ENCODE measurements at places on chromosomes 1 and 21. TPM values are rescaled to one million over a fixed set of nuclear protein-coding genes. Genes with fewer than 3 reads are reported as not detected.

DNA sequence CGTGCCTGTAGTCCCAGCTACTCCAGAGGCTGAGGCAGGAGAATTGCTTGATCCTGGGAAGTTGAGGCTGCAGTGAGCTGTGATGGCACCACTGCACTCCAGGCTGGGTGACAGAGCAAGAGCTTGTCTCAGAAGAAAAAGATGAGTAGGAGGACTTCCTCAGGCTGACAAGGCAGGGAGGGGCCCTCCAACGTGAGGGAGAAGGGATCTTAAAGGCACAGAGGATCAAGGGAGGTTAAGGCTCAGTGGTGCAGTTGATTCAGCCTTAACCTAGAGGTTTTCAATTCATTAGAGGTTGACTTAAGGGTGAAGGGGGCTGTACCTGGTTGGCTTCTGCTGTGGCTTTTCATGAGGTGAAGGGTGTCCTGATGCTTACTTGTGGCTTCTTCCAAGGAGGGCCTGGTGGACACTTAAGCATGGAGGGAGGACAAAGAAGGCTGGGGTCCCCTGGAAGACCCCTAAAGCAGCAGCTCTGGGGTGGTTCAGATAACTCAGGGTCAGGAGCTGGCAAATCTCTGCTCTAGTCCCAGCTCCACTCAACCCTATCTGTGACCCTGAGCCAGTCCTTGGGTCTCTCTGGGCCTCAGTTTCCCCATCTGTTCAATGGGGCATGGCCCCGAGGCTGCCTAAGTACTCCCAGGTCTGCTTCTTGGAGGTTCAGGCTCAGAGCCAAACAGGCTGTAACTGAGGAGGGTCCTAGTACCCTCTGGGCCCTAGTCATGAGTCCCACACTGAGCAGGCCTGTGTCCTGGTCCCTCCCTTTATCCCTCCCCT is 6.3 kb downstream of the EXTL1 start:
- no peak for DNase-seq

GRCh38 chr1:232868793-232869491 is 63.7 kb downstream of the MAP10 start:
- peak; percentile 35 for DNase-seq

- DNase-seq, result peak; percentile 55
Measured at GRCh38 chr1:161020509-161021164, at the start of gene F11R. F11R (minus strand) TSS chr1:161021152; CDS start chr1:161021073, 79 bp downstream.

DNA sequence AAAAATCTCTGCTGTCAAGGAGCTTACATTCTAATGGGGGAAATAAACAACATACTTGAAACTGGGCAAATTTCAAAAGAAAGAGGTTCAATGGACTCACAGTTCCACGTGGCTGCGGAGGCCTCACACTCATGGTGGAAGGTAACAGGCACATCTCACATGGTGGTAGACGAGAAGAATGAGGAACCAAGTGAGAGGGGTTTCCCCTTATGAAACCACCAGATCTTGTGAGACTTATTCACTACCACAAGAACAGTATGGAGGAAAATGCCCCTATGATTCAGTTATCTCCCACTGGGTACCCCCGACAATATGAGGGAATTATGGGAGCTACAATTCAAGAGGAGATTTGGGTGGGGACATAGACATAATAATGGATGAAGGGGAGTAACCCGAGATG is 226.4 kb downstream of the ZP4 start:
- no peak for DNase-seq

- no peak for DNase-seq
Measured at GRCh38 chr1:229249854-229250644, 20.9 kb upstream of the RAB4A start.

DNA sequence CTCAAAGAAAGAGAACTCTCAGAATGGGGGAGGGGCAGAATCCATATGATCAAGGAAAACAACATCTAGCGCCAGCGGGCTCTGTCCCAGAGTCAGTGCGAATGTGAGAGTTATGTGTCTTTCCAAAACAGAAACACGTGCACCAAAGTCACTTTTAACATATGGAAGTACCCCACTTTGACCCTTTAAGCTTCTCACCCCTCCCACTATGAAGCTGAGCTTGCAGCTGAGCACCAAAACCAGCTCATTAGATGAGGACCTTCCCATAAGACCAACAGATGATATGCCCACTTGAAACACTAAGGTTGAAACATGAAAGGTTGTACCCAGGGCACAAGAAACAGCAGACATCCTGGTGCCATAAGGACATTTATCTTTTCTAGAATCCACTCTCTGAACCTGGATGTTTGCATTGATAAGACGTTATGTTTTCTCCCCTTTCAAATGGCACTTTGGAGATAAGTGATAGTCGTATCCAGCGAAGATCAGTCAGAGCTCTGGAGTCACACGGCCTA is 171.0 kb downstream of the TGFBR3 start:
- DNase-seq, result no peak

GRCh38 chr1:156448134-156448967 is 52.2 kb downstream of the MEF2D start:
- DNase-seq, result no peak

GRCh38 chr1:60988891-60989290 is 93.5 kb upstream of the NFIA start:
- DNase-seq, result no peak

DNA sequence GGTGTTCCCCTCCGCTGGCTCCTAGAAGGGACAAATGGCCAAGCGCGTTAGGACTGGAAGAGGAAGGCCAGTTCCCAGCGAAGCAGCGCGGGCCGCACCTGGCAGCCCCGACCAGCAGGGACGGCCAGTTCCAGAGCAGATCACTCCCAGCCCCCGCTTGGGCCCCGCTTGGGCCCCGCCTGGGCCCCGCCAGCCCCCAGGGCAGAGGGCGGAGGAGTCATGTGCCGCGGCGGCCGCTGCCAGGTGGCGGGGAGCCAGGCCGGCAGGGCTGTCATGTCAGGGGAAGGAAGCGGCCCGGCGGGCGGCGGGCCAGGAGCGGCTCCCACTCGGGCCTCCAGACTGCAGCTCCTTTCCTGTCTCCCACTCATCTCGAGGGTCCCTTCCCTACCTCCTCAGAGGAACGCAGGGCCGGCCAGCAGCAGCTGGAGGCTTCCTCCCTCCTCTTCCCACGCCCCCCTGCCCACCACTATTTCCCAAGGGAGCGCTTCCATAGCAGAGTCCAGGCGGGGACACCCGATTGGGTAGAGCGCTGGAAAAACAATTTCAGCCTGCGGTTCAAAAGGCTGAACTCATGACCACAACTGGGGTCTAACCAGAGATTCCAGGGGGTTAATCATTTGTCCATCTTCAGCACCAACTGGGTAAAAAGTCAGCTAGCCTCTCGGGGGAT is 16.5 kb downstream of the ZNF697 start:
- peak; percentile 92 for DNase-seq

DNA sequence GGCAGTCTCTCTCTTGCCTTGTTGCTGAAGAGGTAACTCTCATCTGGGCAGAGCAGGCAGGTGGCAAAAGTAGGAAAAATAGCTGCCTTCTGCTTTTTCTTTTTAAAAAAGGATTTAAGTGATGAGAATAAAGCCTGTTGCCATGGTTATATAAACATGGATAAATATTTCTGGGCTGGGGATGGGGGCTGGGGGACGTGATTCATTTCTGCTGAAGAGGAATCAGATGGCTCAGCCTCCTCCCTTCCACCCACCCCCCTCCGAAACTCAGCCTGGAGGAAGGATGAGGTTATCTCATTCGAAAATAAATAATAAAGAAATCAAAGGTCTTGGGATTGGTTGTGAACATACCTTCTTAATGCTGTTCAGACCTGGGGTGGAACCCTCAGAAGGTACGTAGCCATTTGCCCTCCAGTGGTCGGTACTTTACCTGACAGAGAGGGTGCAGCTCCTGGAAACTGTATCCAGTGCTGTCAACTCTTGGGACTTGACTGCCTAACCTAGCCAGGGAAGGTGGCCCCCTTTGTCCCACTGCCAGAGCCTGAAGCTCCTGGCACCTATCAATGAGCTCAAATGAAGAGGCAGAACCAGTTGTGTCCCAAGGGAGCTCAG is 3.8 kb upstream of the INKA2 start:
- DNase-seq, result no peak

DNA sequence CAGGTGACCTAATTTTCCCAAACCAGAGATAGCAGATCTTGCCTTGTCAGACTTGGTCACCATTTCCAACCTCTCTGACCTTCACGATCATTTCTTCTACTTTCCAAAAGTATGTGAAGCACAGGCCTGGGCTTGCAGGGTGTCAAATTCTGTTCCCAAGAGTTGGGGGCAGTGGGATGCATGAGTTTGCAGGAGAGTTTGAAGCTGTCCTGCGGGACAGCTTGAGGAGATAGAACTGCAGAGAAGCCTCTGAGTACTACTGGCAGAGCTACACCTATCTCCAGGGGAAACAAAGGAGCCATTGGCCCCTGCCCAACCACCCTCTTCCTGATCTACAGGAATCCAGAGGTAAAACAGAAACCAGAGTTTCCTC is 11.3 kb downstream of the TXNIP start:
- DNase-seq, result no peak

GRCh38 chr21:28828981-28829380 is 163.7 kb downstream of the LTN1 start:
- no peak for DNase-seq

DNA sequence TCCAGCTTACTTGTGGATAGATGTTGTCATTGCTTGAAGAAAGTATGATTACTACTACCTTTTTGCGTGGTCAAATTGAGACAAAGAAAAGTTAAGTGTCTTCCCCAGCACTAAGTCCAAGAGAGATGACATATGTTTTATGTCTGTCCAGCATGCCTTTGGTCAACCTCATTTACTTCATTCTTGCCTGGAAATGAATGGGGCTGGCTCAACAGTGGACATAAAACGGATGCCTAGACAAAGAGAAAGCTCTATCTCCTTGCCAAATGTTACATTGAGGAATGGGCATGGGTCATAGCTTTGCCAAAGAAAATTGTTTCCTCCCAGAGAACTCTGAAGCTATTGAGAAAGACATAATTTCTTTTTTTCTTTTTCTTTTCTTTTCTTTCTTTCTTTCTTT is 82.4 kb upstream of the PLPPR4 start:
- DNase-seq, result no peak

DNA sequence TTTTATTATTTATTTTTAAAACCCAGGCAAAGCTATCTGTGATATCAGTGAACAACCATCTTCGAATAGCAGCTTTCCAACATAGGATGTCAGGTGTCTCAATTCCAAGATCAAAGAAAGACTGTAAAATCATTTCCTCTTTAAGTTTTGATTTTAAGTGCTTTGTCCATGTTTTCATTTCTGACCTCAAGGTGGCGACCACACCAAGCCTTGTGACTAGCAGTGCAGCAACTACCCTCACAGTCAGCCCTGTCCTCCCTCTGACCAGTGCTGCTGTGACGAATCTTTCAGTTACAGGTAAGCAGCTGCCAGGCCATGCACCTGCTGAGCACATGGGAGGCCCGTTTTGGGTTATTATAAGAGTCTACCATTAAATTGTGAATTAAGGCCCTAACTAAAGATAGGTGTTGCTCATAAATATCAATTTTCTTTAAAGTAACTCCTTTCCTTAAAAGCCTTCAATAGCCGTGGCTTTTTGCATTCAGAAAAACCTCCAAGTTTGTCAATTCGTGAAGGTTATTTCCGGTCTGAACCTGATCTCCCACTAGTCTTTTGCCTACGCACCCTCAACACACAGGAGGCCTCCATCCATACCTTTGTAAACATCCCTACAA is 117.0 kb downstream of the CD247 start:
- peak; percentile 35 for DNase-seq

- no peak for DNase-seq
Measured at GRCh38 chr1:116420417-116421200, 47.6 kb downstream of the ATP1A1 start.

GRCh38 chr21:15029077-15029476 is 35.7 kb downstream of the NRIP1 start:
- no peak for DNase-seq

DNA sequence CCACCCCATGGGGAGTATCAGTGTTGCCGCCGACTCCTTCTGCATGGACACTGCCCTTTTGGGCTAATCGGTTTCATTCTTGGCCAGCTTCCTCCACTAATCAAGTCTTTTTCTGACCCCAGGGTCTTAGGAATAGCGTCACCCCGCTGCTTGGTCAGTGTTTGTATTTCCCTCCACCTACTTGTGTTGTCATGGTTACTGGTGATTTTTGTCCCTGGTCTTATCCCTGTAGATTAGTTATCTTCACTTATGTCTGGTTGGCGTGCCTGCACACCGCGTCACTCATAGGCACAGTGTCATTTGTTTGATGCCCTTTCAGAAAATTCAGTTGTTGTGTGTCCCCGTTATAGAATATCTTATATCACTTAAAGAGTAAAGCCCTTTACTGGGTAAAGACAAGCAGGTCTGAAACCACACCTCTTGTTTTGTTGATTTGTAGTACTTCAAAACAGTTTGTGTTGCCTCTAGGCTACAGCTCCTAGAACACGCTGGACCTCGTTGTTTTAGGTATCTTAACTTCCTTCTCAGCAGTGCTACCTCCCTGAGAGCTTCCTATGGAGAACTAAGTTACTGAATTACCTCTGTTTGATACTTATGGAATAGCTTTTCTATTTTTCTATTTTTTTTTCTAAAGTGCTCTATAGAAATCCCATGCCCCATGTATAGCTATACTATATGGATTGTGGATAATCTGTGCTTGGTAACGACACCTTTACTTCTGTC is 868 bp downstream of the PPP1R12B start:
- DNase-seq, result peak; percentile 30

GRCh38 chr1:50488356-50488755 is 65.1 kb upstream of the DMRTA2 start:
- no peak for DNase-seq

- DNase-seq, result no peak
Measured at GRCh38 chr1:111217183-111217910, 10.2 kb upstream of the CHI3L2 start.

DNA sequence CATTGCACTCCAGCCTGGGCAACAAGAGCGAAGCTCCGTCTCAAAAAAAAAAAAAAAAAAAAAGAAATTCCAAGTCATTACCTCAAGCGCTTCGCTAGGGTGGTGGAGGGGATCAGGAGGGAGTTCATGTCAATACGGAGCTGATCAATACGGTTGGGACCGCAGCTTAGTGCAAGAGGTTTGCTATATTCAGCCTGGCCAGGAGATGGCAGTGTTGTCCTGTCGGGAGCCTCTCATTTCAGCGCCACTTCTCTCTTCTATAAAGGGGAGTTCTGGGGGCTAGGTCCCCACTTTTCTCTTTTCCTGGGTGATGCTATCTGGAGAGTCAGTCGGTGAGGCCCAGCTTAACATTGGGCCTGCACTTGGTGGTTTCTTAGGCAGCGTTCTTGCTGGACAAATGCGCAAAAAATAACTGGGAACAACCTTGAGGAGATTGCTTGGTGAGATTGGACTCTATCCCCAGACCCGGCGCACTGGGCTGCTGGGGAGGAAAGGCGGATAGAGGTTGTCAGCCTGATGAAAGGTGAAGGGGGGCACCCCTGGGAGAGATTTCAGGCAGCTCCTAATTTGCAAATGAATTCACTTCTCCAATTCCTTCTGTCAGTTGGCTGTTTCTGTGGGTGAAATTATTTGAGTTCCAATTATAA is 40.4 kb downstream of the KIAA0040 start:
- DNase-seq, result peak; percentile 53

Gene NTNG1
- 0.26 TPM for total RNA-seq

Gene OLFML2B
- total RNA-seq, result 5.8 TPM

Gene PIK3CD
- 4.4 TPM for total RNA-seq

Gene TAF1A
- total RNA-seq, result 4.0 TPM

Gene TMPRSS15
- total RNA-seq, result not detected

Gene MYOM3
- 224 TPM for total RNA-seq

Gene NR1I3
- total RNA-seq, result not detected

Gene FAM3B
- 0.63 TPM for total RNA-seq

Gene IL23R
- not detected for total RNA-seq

All from left cardiac atrium (tissue), 4 donors.